NCI-H187 treated with DMSO at 0.1 percent for 48 hours (cell line): ENCODE measurements at places on chromosomes 7 and 10.

- no peak for DNase-seq
These were observed 27.1 kb downstream of the BTBD16 start for GRCh38 chr10:122298206-122298597.

DNA sequence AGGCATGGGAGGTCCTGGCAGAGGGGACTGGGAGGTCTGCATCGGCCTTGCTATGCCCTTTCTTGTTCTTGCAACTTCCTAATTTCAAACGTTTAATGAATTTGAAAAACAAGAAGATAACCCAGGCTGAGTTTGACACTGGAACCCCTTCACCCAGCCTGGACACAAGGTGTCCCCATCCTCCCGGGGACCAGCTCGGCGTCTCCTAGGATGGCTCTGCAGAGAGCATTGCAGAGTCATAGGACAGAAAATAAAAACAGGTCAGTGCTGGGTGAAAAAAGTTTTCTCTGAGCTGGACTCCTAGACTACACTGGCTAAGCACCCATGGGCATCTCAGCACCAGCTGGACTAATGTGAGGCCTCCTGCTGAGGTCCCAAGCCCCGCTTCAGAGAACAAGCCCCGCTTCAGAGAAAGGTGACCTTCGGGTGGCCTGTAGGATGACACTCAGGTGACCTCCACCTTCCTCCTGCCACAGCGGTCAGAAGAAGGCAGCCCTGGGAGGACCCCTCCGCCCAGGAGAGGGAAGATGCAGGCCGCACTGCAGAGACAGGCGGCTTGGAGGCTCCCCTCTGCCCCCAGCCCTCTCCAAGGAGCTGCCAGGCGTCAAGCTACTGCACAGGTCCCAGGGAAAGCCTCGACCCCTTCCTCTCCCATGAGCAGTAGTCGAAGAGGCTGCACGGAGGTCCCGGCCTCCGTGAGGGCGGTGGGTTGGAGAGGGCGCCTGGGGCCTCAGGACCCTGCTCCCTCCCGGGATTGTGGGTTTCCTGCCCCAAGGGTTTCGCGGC, 9.3 kb upstream of the UNCX start:
- DNase-seq, result no peak

- no peak for DNase-seq
These were observed 21.5 kb upstream of the AKR1B10 start for GRCh38 chr7:134505856-134506255.

DNA sequence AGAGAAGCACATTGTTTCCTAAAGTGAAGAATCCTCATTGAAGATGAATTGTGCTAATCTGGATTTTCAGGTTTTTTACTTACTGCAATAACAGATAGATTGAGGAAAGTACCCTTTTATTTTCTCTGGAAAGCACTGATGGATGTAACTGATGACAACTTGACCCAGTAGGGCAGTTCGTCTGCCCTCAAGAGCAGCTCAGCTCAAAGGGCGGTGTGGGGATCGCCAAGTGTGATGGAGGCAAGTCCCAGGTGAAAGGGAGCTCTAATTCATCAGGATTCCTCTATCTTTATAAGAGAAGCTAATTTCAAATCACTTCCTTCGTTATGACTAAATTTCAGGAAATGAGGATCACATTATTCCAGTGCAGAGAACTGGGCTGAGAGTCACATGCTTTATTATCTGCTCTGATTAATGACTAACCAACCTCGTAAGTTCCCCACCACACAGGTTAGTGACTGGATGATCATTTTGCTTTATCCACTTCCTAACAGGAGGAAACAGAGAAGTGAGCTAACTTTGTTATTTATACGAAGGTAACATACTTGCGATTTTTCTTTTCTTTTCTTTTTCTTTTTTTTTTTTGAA, 98.8 kb downstream of the PFKFB3 start:
- no peak for DNase-seq

GRCh38 chr10:35306852-35307251, 29.5 kb upstream of the CCNY start:
- DNase-seq, result no peak

DNA sequence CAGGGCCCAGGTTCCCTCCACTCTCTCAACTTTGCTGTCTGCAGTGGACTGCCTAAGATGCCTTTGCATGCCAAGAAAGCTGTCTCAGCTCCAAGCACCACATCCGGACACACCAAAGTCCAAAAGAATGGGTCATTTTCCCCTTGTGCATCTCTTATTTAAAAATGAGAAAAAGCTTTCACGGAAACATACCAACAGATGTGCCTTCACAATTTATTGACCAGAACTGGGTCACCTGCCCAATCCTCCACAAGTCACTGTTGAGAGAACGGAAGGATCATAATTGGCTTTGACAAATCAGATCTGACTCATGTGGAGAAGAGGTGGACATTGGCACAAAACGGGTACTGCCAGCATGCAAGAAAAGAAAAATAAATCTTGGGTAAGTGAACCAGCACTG, 258.3 kb downstream of the SNX13 start:
- DNase-seq, result no peak

DNA sequence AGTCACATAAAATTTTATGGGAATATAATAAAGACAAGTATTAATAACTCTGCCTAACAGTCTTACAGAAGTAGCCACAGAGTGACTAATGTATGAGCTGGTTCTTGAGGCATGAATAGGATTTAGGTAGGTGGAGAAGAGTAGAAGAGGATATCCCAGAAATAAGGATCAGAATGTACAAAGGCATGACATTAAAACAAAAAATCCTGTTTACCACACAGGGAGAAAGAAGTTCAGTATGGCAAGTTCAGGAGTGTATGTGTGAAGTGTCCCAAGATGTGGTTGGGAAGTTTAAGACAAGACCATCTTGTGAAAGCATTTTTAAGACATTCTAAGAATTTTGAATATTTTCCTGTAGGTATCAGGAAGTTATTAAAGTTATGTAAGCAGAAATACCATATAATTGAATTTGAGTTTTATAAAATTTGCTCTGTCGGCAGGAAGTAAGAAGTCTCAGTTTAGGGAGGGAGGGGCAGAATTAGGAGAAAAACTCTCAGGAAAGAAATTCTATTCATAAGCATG, 64.7 kb upstream of the CAV2 start:
- no peak for DNase-seq

DNA sequence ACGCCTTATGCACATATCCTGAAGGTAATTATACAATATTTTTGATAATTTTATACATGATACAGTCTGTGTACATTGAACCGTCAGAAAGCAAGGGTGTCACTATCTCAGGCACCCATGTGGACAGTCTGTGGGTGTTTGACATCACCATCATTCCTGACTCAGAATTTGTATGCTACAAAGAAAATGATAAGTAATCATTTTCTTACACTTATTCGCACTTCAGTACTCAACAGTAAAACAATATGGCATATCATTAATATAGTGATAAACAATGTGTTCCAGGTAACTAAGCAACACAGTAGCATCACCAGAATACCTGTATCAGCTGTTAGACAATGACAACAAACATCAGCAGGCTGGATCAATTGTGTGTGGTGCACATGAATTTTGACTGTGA, 17.9 kb downstream of the HECW1 start:
- no peak for DNase-seq

DNA sequence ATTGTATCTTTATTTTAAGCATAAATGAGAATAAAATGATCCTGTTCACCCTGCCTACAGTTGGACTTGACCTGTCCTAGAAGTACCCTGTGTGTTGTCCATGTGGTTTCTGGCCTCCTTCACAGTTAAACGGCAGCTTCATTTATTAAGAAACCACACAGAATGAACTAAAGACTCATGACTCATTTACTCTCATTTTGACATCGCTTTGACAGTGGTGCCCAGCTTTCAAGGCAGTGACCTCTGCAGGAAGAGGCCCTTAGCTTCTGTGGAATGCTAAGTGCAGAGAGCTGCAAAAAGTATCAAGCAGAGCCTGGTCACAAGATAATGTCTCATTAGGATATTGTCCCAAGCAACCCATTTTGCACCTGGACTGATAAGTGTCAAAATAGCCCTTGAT, 93.4 kb downstream of the AVL9 start:
- DNase-seq, result no peak

GRCh38 chr7:139538881-139539635, 15.6 kb downstream of the CLEC2L start:
- no peak for DNase-seq
